Lung (tissue), 17 donors: ENCODE measurements at places on chromosomes 1 and 21. TPM values are rescaled to one million over a fixed set of nuclear protein-coding genes. Genes with fewer than 3 reads are reported as not detected.

The SLC44A5 gene
- 1.6 TPM for total RNA-seq

DNA sequence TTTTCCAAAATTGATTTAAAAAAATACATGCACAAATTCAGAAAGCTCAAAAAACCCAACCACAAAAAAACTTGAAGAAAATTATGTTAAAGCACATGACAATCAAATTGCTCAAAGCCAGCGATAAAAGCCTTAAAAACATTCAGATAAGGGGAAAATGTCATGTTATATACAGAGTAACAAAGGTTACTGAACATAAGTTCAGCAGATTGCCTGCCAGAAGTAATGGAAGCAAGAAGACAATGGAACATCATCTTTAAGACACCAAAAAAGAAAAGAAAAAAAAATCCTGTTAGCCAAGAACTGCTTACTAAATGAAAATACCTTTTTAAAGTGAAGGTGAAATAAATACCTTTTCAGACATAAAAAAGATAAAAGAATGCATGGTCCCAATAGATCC is 147.2 kb upstream of the SGIP1 start:
- no peaks in the 10 kb centered on the region for H3K27me3 ChIP-seq
- H3K27ac ChIP-seq, result no peak overlapping the region
- H3K36me3 ChIP-seq, result no peaks in the 10 kb centered on the region
- H3K4me3 ChIP-seq, result no peak overlapping the region
- no peak for DNase-seq

DNA sequence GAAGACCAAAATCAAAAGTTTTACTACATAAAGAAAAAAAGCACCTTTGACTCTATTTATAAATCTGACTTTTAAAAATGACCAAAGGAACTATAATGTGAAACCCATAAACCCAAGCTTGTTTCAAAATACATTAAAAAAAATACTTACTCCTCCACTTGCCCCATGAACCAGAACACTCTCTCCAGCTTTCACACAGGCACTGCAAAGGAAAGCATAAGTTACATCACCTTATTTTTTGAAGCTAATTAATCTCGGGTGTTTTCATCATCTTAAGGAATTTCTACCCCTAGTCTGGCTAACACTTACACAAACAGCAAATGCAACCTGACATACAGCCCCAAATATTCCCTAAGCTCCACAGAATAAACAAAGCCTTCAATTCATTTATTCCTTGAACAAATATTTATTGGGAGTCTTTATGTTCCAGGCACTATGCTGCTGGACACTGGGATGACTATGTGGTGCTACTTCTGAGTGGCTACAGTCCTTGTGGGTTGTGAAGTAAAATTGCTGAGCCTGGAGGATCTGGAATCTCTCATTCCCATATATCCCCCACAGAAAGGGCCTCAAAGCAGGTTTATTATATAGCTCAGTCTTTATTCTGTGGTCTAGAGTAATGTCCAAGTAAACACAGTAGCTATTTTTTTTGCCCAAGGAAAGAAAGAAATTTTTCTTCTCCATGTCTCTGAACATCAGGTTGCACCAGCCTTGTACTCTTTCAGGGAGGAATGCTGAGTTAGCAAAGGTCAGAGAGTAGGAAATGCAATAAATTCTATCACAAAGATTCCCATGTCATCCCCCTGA is 18.2 kb downstream of the CRYZ start:
- H3K4me3 ChIP-seq, result no peak overlapping the region
- H3K36me3 ChIP-seq, result peaks cover 14% of the 10 kb centered on the region
- no peaks in the 10 kb centered on the region for H3K4me1 ChIP-seq
- no peak overlapping the region for H3K27ac ChIP-seq
- H3K27me3 ChIP-seq, result no peaks in the 10 kb centered on the region

The GPATCH4 gene
- total RNA-seq, result 11.9 TPM

The KLHDC8A gene
- 1.4 TPM for total RNA-seq

- H3K36me3 ChIP-seq, result peaks cover 2% of the 10 kb centered on the region
- no peak overlapping the region for H3K27ac ChIP-seq
- H3K27me3 ChIP-seq, result no peaks in the 10 kb centered on the region
- no peak overlapping the region for H3K4me3 ChIP-seq
Observed at GRCh38 chr1:70195342-70195741, 10.0 kb downstream of the LRRC40 start.

GRCh38 chr1:155006601-155007101 is 4.0 kb downstream of the ZBTB7B start:
- H3K4me3 ChIP-seq, result no peak overlapping the region
- no peaks in the 10 kb centered on the region for H3K36me3 ChIP-seq
- no peaks in the 10 kb centered on the region for H3K27me3 ChIP-seq
- peaks cover 21% of the 10 kb centered on the region for H3K4me1 ChIP-seq
